ENCODE measurements at places on chromosomes 16 and 17.

DNA sequence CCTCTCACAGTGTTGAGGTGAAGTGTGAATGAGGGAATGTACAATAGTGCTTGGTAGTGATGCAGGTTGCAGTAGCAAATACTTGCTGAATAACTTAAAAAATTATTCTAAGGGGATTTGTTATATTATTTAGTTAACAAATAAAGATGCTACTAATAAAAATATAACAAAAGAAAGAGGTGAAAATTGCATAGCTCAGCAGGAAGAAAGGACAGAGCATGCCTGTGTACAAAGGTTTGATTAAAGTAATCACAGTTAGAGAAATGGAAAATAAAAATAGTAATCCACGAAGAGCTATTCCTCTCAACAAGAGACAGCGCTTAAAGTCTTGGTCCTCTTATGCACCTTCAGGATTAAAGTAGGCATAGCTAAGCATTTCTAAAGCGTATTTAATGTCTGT, 11.0 kb downstream of the GOT2 start:
- DNase-seq: no peak

GRCh38 chr17:20121359-20122253, 112.4 kb downstream of the SPECC1 start:
- DNase-seq: peak; percentile 41

GRCh38 chr17:70407506-70407905, 238.2 kb downstream of the KCNJ2 start:
- no peak for DNase-seq

GRCh38 chr17:42814633-42815399, 9.3 kb downstream of the BECN1 start:
- no peak for DNase-seq

DNA sequence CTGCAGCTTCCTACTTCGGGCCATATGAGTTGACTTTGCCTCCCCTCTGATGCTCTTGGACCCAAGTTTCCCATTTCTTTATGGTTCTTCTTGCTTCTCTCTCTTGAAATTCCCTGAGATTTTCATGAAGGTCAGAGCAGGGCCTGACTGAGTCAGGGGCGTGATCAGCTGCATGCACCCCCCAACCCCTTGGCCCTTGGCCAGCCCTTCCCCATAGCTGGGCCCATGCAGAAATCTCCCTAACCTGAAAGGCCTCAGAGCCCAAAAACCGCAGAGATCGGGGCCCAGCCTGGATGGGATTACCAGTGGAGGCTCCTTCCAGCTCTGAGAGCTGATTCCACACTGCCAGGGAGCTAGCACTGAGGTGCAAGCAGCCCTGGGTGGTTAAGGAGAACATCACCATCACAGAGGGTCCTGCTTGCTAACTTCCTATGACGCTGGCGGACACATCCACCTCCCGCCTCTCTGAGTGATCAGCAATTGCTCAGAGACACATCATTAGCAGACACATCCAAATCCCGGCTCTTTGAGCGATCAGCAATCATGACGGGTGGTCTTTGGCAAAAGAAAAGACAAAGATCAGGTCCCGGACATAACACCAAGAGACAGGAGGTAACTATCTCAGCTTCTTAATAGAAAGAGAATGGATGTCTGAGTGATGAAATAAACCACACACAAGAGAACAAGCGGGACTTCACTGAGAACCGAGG, 161.5 kb downstream of the C16orf78 start:
- DNase-seq: no peak

DNA sequence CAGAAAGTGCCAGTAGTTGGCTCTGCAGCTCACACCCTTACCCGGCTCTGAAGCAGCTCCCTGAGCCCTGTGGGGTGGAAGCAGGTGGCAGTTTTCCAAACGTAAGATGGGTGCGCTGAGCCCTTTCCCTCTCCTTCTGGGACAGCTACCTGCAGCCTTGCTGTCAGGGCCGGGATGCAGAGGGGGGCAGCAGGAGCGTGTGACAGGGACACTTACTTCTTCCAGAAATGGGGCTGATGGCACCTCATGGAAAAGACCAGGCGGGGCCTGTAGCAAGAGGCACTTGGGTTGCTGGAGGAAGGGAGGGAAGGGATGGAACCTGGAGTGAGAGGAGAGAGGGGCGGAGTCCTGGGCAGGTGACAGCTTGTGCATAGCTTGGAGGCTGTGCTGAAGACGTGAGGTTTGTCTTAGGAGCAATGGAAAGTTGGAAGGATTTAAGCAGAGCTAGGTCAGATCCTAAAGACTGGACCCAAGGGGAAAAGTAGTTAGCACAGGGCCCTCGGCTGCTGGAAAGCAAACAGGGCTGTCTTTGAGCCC, 216.8 kb upstream of the RPL38 start:
- DNase-seq: no peak

GRCh38 chr17:18038149-18038850, 668 bp downstream of the ATPAF2 start:
- no peak for DNase-seq

DNA sequence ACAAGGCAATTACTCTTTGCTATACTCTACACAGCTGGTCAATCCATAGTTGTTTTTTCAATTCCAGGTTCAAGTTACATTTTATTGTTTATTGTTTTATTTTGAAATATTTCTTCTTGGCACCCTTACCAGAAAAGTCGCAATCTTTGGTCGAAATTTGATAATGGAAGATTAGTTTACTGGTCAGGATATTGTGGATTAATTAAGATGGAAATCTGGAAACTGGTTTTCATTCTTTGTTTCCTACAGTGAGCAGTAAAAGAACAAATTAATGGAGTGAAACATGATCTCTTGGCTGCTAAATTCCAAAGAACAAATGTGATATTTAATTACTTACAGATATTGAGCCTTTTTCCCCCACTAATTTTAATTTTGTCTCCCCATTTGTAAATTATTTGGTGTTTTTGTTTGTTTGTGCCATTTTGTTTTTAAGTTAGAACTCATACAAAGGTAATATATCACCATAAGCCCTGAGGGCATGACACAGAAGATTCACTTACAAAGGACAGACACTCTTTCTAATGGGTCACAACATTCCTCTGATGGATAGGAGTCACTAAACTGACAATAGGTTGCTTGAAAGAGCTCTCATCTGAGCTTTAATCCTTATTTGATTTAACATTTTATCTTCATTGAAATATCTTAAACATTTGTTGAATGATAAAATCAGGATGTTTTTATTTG, 700.2 kb downstream of the KCNJ2 start:
- no peak for DNase-seq

DNA sequence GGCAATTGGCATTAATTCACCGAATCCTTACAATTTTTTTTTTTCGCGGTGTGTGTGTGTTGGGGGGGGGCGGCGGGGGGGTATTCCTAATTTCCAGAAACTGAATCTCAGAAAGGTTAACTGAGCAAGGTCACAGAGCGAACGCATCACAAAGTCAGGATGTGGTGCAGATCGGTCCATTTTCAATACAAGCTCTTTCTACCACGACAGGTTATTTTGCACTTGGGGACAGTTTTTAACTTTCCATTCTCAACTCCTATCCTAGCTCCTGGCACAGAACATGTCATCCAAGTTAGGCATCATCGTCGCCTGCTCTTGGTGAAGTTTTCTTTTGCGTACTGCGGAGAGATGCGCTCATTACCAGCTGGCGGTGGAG, 15.4 kb upstream of the ERN1 start:
- DNase-seq: no peak

- DNase-seq: no peak
These were observed 3.0 kb downstream of the C16orf54 start for GRCh38 chr16:29742683-29743275.

DNA sequence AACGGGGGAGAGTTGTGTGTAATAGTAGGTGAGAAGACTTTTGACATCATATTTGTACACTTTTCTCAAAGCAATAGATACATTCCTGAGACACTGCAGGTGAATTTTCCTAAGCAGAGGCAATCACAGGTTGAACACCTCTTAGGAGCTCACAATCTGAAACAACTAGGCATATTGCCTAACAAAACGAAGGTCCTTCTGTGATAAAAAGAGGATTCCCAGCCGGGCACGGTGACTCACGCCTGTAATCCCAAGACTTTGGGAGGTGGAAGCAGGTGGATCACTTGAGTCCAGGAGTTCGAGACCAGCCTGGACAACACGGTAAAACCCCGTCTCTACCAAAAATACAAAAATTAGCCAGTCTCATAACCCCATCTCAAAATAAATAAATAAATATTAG, 17.4 kb downstream of the NXN start:
- no peak for DNase-seq

DNA sequence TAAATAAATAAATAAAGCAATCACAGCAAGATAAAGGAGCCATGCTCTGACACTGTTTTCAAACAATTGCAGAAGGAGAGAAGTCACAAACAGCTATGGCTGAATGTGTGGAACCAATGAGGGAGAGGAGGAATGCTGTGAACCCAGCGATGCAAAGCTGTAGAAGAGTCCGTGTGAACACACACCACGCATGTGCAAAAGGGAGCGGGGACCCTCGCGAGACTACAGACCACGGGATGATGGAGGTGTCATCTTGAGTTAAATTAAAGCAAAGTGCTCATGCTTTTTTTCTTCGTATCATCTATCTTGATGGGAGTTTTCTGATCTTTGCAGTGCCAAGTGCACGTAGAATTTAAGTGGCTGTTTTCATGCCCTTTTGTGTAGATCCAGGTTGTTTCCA, 123.8 kb upstream of the CDH5 start:
- no peak for DNase-seq

DNA sequence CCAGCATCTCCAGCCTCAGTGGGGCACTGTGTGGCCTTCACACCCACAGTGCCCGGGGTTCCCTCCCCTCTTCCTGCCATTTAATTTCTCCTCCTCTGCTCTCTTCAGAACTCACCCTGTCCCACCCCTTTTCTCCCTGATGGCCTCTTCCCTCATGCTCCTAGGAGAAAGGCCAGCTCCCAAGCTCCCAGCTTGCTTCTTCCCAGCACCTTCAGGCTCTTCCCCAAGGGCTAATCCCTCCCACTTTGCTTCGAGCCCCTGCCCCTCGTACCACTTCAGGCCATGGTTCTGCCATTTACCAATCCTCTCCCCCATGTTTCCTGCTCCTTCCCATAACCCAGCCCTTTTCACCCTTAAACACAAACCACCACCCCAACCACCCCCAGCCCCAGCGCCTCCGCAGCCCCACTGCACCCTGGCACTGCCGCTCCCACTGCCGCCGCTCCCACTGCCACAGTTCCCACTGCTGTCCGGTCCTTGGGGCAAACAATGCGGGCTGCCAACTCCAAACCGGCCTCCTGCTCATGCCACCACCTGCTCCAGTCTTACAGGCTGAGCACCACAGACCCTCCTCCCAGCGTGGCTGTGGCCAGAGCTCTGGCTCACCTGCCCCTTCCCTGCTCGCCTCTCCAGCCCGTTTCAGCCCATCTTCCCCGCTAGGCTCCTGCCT, 28.6 kb downstream of the ADAM11 start:
- DNase-seq: no peak

DNA sequence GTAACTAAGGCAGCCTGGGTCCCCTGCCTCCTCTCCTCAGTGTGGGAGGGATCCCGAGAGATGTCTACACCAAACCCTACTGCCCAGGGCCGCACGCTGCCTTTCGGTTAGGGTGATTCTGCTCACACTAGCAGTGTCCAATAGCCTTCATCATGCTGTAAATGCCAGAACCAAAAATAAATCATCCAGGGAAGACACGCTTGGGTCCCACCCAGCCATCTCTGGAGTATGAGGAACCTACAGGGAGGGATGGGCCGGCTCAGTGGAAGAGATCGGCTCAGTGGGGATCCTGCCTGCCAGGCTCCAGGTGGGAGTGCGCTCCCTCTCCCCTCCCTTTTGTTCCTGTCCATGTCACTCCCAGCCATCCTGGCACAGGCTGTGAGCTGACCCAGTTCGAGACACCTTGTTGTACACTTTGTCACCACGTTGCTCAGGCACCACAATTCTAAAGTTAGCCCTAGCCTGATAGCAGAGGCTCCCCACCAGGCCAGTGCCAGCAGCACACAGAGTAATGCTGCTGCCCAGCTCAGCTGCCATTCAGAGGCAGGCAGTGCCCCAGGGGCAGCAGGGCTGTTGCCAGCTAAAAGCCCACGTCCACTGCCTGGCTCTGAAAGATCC, 24.5 kb downstream of the PEMT start:
- DNase-seq: no peak

- DNase-seq: no peak
These were observed 31.1 kb downstream of the DHRS7C start for GRCh38 chr17:9760266-9760665.

DNA sequence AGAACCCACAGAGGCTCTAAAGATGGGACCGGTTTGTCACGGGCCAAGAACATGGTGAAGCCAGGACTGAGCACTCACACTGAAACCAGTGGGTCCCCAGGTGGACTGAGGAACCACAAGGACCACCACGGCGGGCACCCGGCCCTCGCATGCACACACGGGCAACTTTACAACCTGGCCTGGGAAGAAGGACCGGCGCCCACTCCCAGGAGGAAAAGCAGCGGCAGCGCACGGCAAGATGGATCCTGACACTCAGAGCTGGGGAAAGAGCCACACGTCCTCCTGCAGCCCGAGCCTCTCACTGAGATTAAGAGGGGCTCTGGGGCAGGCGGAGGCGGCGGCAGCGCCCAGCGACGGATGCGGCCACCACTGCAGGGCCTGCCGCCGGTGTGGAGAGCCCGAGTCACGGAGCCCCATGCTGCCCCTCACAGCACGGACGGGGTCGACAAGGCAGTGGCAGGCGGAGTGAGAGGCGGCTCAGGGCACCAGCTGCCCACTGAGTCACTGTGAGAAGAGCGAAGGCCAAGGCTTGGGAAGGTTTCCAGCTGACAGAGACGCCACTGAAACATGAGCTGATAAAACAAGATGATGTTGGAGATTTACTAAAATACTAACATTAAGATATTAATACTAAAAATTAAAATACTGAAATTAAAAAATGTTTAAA, 118.3 kb downstream of the ANKRD11 start:
- DNase-seq: no peak

DNA sequence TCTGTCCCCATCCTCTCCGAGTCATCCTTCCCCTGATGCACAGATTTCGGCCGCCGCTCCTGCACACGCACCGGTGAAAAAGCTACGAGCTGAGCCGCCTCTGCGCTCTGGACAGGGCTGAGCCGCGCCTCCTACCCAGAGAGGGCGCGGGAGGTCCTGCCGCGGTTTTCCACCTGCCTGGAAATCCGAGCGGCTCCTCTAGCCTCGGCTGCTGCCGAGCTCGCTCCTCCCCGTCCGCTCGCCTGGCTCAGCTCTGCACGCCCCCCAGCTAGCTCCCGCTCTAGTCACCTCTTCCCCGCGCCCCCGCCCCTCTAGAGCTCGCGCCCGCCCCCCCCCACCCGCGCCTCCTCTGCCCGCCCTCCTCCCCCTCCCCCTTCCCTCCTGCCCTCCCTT, 198 bp upstream of the SHISA9 start:
- DNase-seq: no peak

DNA sequence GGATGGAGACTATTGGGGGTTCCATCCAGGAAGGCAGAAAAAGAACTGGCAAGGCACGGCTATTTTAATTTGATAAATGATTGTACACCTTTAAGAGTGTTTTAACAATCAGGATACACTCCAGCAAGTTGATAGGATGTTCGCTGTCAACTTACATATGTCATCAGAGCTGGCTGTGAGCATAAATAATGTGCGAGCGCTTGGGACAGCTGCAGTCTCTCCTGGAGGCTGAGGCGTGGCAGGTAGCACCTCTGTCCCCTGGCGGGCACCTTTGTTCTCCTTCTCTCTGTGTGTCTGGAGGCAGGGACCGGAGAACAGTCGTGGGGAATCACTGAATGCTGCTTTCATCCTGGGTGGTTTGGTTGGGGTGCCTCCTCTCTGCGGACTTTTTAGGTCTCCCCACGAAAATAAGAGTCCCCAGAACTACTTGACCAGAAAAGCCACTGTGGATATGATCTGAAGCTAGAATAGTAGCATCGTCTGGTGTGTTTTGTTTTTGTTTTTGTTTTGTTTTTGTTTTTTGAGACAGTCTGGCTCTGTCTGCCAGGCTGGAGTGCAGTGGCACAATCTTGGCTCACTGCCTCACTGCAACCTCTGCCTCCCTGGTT, 9.4 kb downstream of the BAHCC1 start:
- no peak for DNase-seq

- no peak for DNase-seq
These were observed 37.8 kb upstream of the BCAR1 start for GRCh38 chr16:75289189-75289588.

Data from LNCaP clone FGC (cell line).